Activated CD4-positive, alpha-beta T cell treated with anti-CD3 and anti-CD28 coated beads for 24 hours (primary cell): ENCODE measurements at places on chromosomes 11 and 22.

DNA sequence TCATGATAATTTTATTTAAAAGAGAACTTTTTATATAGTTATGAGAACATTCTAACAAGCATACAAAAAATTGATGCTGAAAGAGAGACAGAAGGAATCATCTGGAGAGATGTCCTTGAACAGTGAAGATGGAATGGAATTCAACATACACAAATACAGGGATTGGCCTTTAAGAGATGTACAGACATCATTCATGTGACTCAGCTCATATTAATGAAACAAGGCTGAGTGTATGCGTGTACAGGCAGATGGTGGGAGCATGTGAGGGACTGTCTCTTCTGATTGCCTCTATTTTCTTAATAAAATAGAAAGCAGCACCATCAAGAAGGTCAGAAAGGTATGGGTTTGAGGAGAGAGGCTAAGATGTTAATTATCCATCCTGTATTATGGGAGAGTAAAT lies 793.3 kb downstream of the CNTN5 start:
- DNase-seq: no peak

- DNase-seq: no peak
Observed at GRCh38 chr22:38292694-38293093, 19.9 kb upstream of the TMEM184B start.

GRCh38 chr11:32307913-32308312 lies 127.4 kb downstream of the WT1 start:
- no peak for DNase-seq

- no peak for DNase-seq
Observed at GRCh38 chr11:120184946-120185705, 25.7 kb upstream of the OAF start.

DNA sequence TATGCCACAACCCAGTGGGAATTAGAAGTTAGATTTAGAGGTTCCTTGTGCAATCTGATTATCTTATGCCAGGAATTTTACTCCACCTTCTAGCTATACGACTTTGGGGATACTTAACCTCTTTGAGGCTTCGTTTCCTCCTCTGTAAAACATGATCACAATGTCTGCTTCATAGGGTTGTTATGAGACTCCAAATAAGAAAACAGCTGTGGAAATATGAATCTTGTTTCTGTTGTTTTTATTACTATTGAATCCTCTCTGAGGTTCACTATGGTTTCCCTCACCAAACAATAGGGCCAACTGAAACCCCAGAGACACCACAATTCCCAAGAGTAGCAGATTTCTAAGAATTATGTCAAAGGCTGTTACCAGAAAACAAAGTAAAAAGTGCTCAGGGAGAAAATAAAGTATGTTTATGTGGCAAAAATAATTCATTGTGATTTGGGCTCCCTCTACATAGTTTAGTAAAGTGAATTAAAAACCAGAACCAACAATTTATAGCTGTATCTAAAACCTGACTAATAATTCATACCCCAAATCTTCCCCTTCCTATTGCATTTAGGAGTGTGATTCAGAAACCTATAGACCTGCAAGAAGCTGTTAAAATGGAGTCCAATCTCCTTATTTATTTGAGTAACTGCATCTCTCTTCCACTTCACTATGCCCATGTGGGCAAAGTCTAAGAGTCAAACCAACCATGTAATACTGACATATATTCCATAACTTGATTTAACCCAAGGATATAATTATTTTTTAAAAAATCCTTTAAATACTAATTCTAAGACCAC lies 38.4 kb downstream of the AMBRA1 start:
- DNase-seq: no peak

- no peak for DNase-seq
Observed at GRCh38 chr11:131422496-131422895, 52.1 kb downstream of the NTM start.

GRCh38 chr11:117772360-117772759 lies 24.7 kb downstream of the DSCAML1 start:
- DNase-seq: no peak

- no peak for DNase-seq
Observed at GRCh38 chr22:24507716-24508115, 12.6 kb downstream of the UPB1 start.

DNA sequence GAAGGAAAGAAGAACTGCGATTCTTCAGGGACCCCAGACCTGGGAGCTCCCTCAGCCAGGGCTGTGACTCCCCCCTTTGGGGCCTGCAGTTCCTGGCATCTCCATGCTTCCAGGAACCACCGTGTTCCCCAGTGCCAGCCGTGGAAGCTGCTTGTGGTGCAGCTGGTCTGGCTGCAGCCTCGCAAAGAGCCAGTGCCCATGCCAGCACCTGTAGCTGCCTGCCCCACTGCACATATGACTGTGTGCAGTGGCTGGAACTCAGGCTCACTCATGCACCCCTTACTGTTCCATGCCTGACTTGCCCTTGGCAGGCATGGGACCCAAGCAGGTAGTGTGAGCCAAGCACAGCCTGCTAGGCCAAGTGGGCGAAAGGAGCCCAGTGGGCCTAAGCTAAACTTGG lies 401.3 kb downstream of the LRRC4C start:
- no peak for DNase-seq

DNA sequence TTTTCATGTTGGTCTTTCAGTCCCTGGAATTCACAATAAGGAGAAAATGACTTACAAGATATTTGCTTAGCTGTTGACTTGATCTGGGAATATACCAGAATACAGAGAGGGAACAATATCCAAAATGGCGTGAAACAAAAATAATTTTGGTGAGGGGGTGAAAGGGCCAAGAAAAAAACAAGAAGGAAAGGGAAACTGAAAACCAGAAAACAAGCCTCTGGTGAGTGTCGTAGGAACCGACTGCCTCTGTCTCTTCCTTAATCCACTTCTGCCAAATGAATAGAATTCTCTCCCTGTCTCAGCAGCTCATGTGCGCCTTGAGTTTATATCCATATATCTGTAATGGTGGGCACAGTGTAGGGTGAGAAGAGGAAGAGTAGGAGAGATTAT lies 367.6 kb downstream of the ETS1 start:
- DNase-seq: no peak

GRCh38 chr22:38144025-38144405 lies 33.5 kb upstream of the BAIAP2L2 start:
- no peak for DNase-seq

- DNase-seq: no peak
Observed at GRCh38 chr11:62962391-62962790, 22.4 kb downstream of the SLC22A6 start.

GRCh38 chr11:57641011-57641807 lies 8.5 kb downstream of the YPEL4 start:
- no peak for DNase-seq

DNA sequence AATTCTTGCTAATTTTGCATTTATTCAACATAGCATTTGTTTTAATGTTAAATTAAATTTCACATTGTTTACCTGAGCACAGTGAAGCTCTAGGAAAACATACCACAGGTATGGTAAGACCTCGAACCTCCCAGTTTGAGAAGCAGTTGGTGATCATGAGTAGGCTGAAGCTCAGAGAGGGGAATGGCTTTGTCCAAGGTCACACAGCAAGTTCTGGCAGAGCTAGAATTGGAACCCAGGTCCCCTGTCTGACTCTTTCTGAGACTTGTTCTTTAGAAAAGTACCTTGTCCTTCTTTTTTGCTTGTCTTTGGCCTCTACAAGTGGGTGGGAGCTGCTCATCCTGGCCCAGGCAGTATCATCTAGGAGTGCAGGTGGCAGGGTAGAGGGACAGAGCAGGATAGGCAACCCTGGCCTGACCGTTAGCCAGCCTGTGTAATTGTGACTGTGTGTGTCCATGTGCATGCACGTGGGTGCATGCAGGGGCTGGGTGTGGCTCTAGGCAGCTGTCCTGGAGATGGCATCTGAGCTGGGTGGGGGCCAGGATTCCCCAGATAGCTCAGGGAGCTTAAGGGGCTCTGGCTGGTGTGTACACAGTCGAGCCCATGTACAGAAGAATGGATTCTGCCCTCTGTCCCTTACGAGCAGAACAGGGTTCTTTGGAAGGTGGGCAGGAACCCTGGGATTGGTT lies 21.6 kb downstream of the PHLDB1 start:
- no peak for DNase-seq

DNA sequence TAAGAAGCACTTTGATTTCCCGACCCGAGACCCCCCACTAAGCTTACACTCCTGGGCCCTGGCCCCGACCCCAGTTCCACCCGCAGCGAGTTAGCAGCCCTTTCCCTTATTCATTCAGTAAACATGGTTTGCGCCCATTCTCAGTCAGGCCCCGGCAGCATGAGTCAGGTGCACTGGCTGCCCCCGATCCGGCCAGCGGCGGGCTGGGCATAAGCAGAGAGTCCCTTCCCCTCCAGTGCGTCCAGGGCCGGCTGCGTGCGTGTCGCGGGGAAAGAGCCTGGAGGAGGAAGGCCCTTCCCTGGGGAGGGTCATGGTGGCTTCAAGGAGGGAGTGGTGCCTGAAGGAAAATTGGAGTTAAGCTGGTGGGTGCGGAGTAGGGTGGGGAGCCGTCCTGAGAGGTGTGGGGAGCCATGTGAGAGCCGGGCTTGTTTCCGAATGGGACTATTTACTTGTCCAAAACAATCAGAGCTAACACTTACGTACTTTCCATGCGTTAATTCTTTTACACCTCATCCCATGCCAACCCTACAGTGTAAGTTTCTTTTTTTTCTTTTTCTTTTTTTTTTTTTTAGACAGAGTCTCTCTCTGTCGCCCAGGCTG lies 657 bp downstream of the IGHMBP2 start:
- DNase-seq: peak; percentile 5
